ENCODE measurements at places on chromosomes 16 and 17.

DNA sequence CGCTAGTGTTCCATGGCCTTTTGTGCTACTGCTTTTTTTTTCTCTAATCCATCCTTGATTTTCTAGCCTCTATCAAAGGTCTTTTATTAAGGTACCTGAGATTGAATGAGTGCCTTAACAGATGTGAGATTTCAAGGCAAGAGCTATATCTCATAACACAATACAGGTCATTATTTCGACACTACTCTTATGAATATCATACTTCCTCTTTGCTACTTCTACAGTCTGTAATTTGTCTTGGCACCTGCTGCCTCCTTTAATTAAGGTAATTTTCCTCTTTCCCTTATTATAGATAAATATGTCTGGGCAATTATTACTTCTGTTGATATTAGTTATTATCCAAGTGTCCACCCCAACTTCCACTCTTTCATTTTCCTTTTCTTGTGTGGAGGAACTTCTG lies 5.3 kb downstream of the KRT28 start:
- no peak for DNase-seq

DNA sequence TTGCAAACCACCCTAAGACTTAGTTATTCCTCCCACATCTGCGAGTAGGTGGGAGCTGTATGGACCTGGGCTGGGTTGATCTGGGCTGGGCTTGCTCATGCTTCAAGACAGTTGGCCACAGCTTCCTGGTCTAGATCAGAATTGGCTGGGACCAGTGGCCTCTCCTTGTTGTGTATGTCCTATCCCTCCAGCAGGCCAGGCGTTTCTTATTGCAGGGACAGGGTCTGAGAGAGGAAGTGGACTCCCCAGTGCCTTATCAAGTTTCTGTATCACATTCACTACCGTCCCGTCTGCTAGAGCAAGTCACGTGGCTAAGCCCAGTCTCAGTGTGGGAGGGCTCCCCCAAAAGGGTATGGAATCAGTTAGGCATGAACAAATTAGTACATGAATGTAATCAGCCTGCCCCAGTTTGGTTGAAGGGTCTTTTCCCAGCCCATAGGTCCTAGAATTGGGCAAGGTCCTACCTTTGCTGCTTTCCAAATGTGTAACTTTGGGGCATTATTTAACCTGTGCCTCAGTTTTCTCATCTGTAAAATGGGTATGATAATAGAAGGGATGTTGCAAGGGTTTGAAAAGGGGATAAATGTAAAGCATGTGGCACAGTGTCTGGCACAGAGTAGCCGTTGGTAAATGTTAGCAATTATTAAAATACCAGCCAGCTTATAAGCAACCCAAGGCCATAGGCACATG lies 36.0 kb downstream of the NKD1 start:
- DNase-seq = no peak

DNA sequence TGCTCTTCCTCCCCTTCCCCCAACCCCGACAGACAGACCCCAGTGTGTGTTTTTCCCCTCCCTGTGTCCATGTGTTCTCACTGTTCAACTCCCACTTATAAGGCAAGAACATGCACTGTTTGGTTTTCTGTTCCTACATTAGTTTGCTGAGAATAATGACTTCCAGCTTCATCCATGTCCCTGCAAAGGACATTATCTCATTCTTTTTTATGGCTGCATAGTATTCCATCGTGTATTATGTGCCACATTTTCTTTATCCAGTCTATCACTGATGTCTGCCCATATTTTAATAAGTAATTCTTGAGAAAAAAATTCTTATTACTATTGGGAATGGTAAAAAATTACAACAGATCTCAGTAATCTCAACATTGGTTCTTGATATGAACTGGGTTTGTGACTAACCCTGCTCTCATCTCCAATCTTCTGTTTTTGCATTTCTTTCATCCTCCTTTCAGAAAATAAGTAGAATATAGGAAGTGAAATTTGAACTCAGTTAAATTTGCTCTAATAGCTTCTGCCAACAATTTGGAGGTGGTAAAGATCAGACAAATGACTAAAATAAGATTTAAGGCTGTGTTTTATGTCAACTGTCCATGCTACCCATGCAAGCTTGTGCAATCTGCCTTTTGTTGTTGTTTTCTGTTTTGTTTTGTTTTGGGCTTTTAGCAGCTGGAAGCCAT lies 11.1 kb downstream of the MARF1 start:
- no peak for DNase-seq

DNA sequence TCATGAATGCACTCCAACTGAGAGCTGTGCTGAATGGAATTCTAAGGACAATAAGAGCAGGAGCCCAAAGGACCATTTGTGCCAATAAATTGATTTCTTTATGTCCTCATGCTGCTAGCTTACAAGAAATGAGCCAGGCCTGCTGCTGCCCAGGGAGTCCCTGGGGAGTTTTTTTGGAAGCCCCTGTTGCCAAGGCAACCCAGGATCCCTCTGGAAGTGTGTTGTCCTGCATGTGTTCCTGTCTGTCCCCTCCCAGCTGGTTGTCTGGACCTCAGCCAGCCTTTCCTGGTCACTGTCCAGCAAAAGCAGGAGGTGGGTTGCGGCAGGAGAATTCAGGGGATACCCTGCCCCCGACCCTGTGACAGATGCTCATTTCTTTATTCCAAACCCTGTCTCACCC lies 51.0 kb upstream of the GPRC5B start:
- no peak for DNase-seq

GRCh38 chr16:69396187-69397061 lies 10.6 kb upstream of the TERF2 start:
- peak; percentile 62 for DNase-seq

DNA sequence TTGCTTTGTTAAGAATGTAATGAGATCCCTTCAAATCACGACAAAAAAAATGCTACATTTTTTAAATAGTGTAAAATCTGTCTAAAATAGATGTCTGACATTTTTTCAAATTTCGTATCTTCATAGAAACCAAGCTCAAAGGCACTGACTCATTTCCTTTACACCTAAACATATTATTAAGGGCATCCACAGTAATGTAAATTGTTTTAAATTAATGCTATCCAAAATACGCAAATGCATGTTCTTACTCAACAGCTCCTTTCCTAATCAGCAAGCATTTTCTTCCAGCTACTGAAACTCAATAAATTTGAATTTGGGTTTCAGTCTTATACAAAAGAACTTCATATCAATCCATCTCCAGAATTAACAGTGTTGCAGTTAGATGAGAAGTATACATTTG lies 4.3 kb downstream of the C16orf87 start:
- no peak for DNase-seq

- no peak for DNase-seq
These were observed 387.8 kb upstream of the SALL1 start for GRCh38 chr16:51538707-51539498.

DNA sequence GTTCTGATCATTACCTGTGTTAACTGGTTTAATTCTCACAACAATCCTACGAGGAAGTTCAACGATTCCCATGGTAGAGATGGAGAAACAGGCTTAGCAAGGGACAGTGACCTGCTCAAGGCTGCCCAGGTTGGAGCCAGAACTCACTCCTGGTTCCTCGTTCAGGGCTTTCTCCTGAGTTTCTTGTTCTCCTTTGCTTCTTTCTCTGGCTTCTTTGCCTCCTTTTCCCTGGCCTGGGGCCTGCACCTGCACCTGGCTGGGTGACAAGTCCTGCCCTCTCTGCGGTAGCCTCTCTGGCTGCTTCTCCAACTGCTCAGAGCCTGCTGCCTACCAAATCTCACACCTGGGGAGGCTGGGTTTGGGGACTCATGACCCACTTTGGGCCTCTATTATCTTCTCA lies 2.8 kb downstream of the CCL22 start:
- no peak for DNase-seq

DNA sequence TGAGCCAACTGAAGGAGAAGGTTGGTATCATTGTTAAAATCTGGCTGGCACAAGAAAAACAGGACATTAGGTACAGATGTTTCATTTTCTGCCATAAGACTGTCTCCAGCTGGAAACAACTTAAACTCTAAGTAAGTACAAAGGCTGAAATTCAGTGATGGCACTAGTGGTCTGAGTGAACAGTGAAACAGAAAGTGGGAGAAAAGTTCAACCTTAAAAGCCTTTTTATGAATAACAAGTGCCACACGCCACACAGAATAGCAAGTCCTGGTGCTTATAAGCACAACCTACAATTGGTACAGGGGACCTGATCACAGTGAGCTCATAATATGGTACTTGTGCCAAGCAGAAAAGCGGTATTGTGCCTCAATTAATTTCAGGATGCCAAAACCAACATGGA lies 56.7 kb downstream of the CEP112 start:
- no peak for DNase-seq

GRCh38 chr16:1323296-1324239 lies 9.9 kb upstream of the BAIAP3 start:
- DNase-seq = no peak

- no peak for DNase-seq
These were observed 7.7 kb upstream of the PPL start for GRCh38 chr16:4944333-4945281.

All from activated CD4-positive, CD25-positive, alpha-beta regulatory T cell treated with anti-CD3 and anti-CD28 coated beads, Interleukin-2, amount 50 U/mL, for 72 hours (primary cell).